ENCODE measurements at places on chromosomes 5 and 9.

DNA sequence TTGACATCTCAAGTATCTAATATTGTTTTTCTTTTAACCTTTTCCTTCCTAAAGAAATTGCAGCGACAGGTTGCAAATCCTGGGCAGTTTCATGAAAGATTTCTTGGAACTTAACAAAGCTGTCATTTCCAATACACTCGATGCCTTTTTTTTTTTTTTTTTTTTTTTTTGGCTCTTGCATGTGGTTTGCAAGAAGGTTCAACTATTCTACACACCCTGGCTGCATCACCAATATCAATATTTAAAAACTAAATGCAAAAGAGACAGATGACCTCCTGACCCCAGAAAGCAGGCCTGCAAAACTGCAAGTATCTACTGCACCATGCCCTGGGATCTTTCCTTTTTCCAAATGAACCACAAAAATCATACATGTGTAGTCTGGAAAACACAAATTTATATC, 4.4 kb upstream of the NFIB start:
- DNase-seq = no peak

- no peak for DNase-seq
Measured at GRCh38 chr5:111394586-111394985, 117.7 kb downstream of the STARD4 start.

DNA sequence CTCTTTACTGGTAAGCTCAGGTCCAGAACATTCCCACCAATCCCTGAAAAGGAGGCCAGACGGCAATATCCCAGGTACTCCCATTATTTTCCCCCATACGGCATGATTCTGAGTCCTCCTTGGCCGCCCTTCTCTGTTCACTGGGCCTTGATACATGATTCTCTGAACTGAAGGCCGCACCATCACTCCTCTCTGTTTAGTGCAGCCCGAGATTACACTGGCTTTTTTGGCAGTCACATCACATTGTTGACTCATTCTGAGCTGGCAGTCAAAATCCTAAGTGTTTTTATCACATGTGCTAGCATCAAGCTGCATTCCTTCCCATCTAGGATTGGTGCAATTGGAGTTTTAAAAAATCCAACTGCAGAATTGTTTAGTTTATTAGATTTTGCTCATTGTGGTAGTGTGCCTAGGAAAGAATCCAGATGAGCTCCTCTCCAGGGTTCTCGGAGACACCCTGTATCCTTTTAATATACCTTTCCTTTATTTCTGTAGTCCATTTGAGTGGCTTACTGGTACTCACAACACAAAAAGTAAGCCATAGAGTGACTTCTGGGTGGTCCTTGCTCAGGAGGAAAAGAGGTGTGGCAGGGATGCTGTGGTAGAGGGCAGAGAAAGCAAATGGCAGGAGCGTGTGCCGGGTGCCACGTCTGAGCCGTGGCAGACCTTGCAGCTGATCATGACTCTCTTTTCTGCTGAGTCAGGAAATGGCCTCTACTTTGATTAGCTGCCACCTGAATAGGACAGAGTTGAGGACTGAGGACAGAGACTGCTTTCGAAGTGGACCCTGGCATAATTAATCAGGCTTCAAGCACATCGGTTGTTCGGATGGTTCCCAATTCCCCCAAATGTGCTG, 121.1 kb upstream of the IL12B start:
- DNase-seq = no peak

GRCh38 chr9:130896233-130897014, at the start of gene QRFP:
QRFP (minus strand) TSS chr9:130896812; CDS start chr9:130893838, 2,974 bp downstream.
- DNase-seq = no peak

DNA sequence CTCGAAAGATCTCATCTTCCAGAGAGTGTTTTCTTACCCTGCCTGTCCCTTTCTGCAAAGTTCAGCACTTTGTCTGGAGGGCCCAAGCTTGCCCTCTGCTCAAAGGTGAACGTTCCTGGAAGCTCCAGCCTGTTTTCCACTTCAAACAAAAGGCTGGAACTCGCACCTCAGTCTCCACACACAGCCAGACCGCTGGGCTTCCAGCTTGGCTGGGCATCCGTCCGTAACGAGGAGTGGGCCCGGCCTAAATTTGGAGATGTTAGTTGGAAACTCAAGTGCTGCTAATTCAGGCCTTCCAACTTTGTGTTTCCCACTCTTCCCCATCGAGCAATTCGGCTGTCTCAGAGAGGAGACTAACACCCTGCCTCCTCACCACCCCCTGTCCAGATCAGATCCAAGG, 35.1 kb downstream of the FGF18 start:
- DNase-seq = no peak

- DNase-seq = no peak
Measured at GRCh38 chr5:134175921-134176510, 734 bp downstream of the SKP1 start.

- DNase-seq = no peak
Measured at GRCh38 chr9:36560771-36561170, 11.9 kb upstream of the MELK start.

DNA sequence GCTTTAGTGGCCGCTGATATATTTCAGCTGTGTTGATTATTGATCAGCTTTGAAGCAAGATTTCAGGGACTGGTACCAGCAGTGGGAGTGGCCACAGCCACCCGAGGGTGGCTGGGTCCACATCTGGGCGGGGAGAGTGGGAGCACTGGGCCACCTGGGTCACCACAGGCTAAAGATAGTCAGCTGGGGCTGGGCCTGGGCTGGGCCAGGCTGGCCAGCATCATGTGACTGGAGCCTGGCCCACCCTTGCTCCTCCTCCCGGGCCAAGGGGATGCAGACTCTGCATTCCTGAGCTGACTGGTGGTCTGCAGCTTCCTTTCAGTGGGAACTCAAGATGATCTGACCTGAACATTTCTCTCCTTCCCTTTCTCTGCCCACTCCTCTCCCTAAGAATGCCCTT, 27.1 kb downstream of the LARP1 start:
- no peak for DNase-seq

- no peak for DNase-seq
Measured at GRCh38 chr9:18319918-18320445, 154.0 kb upstream of the ADAMTSL1 start.

DNA sequence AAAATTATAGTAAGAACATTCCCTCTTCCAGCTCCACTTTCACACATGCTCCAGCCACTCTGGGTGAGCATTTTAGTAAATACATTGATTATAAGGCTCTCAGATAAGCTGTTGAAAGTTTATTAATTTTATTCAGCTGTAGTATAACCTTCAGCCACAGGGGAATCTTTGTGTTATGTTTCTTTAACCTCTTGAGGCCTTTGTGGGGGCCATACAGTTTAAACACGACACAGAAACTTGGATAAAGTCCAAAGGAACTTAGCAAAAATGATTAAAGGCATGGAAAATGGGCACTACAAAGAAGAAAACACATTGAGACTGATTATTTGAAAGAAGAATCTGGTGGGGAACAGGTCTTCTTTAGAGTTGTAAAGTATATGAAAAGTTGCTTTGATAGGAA, 70.2 kb downstream of the AOPEP start:
- no peak for DNase-seq

DNA sequence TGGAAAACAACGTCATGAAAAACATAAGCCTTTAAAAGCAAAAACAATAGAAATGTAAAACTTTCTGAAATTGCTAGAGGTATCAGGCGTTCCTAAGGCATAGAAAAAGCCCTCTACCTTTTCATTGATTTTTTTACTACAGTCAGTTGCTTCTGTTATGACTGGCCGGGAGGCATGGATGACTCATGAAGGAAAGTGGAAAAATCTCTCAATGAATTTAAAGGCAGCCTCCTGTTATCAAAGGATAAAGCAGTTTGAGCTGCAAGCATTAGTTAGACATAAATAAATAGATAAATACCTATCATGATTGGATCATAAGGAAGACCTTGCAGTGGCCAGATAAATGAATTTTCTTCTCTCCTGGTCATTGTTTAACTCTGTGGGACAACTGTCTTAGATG, 281.6 kb downstream of the MAST4 start:
- DNase-seq = no peak

- no peak for DNase-seq
Measured at GRCh38 chr5:146047396-146047795, 58.0 kb downstream of the PLAC8L1 start.

DNA sequence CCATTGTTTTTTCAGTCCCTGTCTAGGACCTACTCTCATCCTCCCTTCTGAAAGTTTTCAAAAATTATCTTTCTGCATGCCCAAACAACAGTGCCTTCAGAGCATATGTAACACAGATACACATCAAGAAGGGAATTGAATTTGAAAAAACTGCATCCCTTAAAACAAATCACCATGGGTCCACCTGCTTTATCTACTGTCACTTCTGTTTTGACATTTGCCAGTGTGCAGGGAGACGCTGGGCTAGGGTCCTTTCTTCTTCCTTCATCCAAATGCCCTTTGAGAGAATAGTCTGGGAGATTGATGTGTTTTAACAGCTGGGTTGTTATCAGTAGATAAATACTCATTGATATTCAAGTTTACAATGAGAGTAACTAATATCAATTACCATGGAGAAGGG, 1630.1 kb downstream of the MAT2B start:
- no peak for DNase-seq

- no peak for DNase-seq
Measured at GRCh38 chr9:96771124-96771523, 6.8 kb downstream of the ZNF510 start.

GRCh38 chr5:45385321-45386058, 310.7 kb downstream of the HCN1 start:
- DNase-seq = no peak

- no peak for DNase-seq
Measured at GRCh38 chr5:6768590-6769230, 55.5 kb downstream of the TENT4A start.

GRCh38 chr9:5438301-5439162, 807 bp upstream of the PLGRKT start:
- peak; percentile 37 for DNase-seq

DNA sequence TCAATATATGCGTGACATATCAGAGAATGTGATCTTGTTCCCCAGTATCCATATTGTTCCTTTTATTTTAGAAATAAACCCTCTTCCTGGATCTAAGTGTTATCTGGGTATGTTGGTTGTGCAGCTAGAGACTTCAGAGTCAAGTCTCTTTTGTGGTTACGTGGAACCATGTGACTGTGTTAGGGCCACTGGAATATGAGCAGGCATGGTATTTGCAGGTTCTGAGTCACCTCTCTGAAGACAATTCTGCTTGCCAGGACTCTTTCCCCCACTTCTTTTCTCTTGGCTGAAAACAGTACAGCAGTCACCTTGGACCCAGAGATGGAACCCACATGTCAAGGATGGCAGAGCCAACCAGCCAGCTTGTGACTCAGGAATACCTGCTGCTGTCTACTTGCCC, 59.7 kb downstream of the ATP10B start:
- no peak for DNase-seq

DNA sequence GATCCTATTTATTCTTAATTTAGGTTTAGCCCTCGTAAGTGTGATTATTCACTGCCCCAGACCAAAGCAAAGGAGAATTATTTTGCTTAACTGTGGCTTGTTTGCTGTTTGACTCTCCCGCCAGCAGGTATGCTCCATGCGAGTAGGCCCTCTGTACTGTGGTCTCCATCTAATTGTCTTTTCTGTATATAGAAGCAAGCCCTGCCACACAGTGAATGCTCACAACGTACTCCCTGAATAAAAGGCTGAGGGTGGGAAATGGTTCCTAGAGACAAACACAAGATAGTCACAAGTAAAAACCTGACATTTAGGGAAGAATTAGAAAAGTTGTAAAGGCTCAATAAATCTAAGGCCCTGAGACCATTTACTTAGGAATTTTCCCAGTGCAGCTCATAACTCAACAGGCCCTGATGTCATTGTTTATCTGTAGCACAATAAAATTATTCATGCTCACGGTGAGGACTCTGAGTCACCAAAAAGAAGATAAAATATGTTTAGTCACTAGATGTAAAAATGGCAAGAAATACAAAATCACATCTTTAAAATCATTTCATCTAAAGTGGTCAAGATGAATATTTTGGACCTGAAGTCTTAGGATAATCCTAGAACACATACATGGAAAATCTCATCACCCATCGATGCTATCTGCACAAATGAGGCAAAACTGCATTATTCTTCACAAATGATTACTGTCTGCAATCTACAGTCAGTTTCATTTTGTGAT, 473.2 kb downstream of the ENC1 start:
- DNase-seq = no peak

GRCh38 chr9:125679597-125680189, 27.3 kb downstream of the MAPKAP1 start:
- DNase-seq = no peak

DNA sequence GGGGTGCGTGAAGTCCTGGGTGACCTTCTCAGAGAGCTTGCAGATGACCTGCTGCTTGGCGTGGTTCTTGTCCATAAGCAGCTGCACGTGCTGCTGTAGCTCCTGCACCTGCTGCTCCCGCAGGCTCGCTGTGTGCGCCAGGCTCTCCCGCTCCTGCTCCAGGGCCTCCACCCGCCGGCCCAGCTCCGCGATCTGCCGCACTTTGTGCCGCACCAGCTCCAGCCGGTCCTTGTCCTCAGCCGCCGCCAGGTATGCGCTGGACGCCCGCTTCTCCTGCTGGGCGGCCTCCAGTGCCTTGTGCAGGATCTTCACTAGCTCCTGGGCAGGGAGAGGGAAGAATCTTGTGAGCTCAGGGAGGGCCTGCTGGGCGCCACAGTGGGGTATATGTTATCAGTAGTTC, 28.5 kb upstream of the CORO2A start:
- DNase-seq = no peak

GRCh38 chr9:7676609-7677156, 122.9 kb downstream of the DMAC1 start:
- DNase-seq = no peak

DNA sequence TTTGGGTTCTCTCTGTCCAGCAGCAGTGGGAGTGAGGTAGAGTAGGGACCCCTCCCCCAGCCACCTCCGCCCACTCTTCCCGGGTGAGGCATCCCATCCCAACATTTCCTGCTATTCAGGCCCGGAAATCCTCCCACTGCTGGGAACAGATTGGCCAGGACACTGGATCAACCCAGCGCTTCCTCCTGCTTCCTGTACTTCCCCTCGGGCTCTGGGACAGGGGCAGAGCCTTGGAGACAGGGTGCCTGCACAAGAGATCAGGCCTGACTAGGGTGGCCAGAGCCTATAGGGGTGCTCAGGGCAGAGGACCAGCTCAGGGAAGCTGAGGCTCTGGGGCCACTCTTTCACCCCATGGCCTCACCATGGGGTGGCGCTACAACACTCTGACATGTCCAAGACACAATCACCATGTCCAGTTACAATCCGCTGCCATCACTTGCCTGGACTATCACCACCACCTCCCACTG, 14.5 kb downstream of the SH2D3C start:
- peak; percentile 42 for DNase-seq

GRCh38 chr9:127109212-127109711, 13.2 kb downstream of the ANGPTL2 start:
- no peak for DNase-seq

- no peak for DNase-seq
Measured at GRCh38 chr5:141040093-141040770, 10.9 kb upstream of the PCDHB1 start.

GRCh38 chr5:8829323-8830029, 716.4 kb downstream of the SEMA5A start:
- no peak for DNase-seq

- no peak for DNase-seq
Measured at GRCh38 chr9:15722888-15723287, 170.0 kb downstream of the CCDC171 start.

- DNase-seq = peak; percentile 79
Measured at GRCh38 chr9:91775011-91775707, 174.9 kb downstream of the ROR2 start.

- no peak for DNase-seq
Measured at GRCh38 chr5:4772591-4772990, 367.5 kb upstream of the ADAMTS16 start.

GRCh38 chr9:123129423-123129822, 96.0 kb downstream of the GPR21 start:
- no peak for DNase-seq

- DNase-seq = no peak
Measured at GRCh38 chr5:178642351-178642909, 15.6 kb upstream of the CLK4 start.
